ENCODE measurements at places on chromosomes 5 and 9.

- peak; percentile 79 for DNase-seq
Observed at GRCh38 chr5:35924122-35924949, 14.1 kb downstream of the CAPSL start.

DNA sequence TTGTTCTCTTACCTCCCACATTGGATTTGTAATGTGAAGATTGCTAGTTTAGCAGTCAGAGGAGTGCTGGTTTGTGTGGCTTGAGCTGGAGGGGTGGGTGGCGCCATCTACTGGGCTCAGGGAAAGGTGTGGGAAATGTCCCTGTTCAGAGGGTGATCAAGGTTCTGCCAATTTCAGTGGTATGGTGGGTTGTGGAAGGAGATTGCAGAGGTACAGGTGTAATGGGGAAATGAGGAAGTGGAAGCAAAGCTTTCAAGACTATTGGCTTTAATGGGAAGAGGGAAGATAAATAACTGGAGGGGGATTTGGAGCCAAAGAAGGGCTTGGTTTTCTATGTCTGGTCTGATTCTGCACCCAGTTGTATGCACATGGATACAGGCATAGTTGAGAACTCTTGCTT lies 76.4 kb downstream of the OSMR start:
- peak; percentile 54 for DNase-seq

DNA sequence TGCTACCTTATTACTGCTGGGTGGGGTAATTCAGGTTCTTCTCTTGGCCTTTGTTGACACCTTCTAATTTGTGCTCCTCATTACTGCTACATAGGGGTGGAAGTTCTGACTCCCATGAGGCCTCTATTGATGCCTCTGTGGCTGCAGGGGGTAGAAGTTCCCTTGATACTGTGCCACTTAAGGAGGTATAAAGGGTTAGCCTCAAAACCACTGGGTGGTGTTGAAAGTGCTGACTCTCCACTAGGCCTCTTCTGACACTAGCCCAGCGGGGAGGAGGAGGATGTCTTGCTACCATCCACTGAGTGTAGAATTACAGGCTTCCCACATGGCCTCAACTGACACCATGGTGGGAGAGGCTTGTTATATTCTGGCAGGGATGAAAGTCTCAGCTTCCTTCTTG lies 36.7 kb upstream of the CCDC112 start:
- DNase-seq = peak; percentile 43

- no peak for DNase-seq
Observed at GRCh38 chr5:58854441-58854840, 271.6 kb downstream of the RAB3C start.

- DNase-seq = peak; percentile 23
Observed at GRCh38 chr9:132027752-132028663, 51.7 kb downstream of the MED27 start.

DNA sequence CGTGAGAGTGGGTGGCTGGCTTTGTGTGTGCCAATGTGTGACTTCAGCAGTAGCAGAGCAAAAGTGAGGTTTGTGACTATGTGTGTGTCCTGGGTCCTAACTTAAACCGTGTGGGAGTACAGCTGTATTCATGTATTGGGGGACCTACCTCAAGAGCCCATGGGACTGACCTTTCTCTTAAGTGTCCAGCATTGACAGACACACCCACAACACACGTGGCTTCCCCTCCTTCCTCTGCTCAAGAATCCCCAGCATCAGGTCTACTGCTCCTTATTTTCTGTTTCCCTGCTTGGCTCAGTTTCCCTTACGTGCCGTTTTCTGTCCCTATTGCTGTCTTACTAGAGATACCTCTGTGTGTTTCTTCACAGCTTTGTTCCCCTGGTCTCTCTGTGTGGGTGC lies 616 bp downstream of the IL11RA start:
- no peak for DNase-seq

DNA sequence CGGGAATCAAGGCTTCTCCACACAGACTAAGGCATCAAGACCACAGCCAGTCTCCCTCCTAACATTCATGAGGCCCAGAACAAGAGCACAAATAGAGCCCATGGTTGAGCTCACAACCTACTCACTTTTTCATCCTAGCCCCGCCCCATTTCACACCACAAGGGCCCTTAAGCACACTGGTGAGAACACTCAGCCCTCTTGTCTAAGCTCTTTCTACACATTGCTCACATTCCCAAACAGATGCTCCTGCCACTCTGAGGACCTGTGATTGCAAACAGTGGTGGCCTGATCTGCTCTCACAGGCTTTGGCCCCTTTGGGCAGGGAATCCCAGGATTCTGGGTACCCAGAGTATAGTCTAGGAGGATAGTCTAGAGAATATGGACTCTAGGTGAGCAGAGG lies 54.0 kb downstream of the FEM1C start:
- DNase-seq = no peak

DNA sequence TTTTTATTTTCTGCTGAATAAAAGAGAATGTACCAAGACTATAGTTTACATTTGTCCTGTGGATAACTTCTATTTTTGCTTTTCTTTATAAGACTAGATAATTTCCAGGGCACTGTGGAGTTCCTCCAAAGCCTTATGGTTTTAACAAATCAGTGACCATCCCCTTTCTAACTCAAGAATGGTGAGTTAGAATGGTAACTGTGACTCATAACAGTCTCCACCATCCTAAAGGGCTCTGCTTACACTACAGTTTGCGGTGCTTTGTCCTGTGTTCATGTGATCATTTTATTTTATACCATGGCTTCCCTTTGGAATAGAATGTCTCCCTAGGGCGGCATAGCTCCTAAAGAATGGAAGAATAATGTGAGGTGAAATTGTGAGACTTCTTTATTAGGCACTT lies 30.2 kb downstream of the WDR36 start:
- no peak for DNase-seq

- DNase-seq = peak; percentile 56
Observed at GRCh38 chr9:69149321-69149807, 24.7 kb upstream of the TJP2 start.

DNA sequence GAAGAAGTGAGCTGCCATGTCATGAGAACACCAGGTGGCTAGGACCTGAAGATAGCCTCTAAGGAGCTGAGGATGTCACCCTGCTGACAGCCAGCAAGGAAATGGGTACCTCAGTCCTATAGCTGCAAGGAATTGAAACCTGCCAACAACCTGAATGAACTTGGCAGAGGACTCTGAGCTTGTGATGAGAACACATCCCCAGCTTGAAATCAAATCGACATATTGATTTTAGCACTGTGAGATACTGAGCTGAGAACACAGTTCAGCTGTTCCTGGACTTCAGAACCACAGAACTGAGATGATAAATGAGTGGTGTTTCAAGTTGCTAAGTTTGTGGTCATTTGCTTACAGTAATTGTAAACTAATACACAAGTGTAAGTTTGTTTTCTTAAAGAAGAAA lies 5.5 kb upstream of the RASEF start:
- no peak for DNase-seq

DNA sequence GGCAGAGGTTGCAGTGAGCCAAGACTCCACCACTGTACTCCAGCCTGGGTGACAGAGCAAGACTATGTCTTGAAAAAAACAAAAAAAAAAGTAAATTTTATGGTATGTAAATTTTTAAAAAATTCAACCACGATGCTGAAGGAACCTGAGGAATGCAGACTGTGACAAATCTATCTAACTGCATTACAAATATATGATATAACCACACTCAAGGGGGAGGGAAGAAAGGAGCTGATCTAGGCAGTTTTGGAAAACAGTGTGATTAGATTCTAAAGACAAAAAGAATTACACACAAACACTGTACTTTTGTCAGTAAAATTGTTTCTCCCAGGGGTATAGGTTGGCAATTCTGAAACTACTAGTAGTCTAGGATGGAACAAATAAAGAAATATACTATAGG lies 17.0 kb downstream of the LARS1 start:
- peak; percentile 57 for DNase-seq

DNA sequence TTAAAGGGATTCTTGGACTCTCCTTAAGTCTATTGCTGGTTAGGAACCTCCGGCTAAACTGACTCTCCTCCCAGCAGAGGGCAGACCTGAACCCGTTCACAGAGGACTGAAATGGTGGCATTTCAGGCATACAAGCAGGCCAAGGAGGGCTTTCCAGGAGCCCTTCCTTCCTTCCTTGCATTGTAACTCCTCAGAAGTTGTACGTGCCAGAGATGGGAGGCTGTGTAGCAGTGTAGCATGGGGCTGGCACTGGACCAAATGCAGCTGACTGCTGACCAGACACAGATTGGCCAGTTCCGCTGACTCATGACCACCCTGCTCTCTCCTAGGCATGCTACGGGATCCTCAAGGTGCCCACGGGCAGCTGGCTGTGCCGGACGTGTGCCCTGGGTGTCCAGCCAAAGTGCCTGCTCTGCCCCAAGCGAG lies 36.4 kb downstream of the JADE2 start:
- peak; percentile 46 for DNase-seq

DNA sequence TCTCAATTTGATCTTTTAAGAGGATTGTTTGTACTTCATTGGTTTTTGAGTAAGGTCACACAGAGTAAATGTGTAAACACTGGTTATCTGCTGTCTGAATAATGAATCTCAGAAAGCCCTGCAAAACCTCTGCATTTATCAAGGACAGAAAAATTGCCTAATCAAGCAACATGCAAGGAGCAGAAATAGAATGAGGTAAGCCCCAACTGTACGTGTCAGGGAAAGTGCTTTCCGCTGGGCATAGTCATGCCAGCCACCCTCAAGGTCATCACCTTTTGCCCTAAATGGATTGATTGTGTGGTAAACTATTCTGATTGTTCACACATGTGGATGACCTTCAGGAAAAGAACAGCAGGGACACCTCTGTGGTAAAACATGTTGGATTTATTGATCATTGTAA lies 376.9 kb upstream of the KCNN2 start:
- no peak for DNase-seq

DNA sequence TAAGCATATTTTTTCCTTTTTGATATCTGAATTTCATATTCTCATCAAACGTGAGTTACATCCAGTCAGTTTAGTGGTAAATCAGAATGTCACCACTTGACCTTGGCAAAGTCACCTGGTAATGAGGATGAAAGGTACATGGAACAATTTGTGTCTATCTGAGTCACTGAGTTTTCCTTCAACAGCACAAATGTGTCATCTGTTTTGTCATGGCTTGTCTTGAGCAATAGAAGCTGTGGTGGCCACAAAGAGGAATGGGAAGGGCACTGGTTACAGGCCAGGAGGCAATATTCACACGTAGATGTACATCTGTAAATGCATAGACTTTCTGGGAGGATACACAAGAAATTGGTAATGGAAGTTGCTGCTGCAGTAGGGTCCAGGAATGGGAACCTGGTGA lies 8.4 kb upstream of the ZNF474 start:
- DNase-seq = no peak

DNA sequence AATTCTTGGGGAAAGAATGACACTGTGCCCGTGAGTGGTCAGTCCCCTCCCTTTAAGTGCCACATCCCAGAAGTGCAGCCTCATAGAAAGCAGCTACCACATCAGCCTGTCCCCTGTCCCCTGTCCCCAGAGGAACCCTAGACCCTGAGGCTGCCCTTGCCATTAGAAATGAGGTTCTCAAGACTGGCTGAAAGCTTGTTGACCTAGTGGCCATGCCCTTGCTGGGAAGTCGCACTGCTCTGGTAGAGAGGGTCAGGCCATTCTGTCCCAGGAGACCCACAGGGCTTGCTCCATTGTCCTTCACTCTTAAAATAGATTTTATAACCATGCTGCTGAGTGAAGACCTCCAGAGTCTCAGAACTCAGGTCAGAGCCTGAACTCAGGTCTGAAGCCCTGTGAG lies 184.5 kb downstream of the RGS3 start:
- no peak for DNase-seq

DNA sequence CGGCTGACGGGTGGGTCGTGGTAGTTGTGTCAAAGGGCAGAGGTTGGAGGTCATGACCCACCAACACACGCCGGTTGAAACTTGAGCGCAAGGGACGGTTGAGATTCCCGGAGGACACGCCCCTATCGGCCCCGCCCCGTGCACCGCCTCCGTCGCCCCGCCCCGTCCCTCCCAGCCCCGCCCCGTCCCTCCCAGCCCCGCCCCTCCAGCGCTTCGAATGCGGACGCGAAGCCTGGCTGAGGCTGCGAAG lies 226 bp upstream of the RANBP17 start:
- DNase-seq = no peak

DNA sequence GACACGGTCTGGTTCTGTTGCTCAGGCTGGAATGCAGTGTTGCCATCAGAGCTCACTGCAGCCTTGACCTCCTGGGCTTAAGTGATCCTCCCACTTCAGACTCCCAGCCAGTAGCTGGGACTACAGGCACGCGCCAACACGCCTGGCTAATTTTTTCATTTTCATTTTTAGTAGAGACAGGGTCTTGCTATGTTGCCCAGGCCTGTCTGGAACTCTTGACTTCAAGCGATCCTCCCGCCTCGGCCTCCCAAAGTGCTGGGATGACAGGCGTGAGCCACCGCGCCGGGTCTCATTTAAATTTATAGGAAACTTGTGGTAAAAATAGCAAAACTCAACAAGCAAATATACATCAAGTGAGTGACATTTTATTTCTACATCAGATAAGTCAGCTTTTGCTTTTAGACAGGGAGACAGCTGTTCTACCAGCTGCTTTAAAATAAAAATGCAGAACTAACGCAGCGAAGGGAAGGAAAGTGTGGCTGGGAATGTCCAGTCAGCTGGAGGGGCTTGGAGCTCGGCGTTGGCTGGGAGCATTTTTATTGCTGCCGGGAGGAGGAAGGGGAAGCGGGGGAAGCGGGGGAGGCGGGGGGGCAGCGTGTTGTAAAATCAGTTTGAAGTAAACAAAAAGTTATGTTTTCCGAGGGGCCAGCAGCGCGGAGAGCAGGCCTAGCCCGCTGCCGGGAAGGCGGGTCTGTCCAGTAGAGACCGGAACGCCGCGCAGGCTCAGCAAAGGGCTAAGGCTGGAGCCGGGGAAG lies 707 bp upstream of the ZFYVE16 start:
- DNase-seq = no peak

DNA sequence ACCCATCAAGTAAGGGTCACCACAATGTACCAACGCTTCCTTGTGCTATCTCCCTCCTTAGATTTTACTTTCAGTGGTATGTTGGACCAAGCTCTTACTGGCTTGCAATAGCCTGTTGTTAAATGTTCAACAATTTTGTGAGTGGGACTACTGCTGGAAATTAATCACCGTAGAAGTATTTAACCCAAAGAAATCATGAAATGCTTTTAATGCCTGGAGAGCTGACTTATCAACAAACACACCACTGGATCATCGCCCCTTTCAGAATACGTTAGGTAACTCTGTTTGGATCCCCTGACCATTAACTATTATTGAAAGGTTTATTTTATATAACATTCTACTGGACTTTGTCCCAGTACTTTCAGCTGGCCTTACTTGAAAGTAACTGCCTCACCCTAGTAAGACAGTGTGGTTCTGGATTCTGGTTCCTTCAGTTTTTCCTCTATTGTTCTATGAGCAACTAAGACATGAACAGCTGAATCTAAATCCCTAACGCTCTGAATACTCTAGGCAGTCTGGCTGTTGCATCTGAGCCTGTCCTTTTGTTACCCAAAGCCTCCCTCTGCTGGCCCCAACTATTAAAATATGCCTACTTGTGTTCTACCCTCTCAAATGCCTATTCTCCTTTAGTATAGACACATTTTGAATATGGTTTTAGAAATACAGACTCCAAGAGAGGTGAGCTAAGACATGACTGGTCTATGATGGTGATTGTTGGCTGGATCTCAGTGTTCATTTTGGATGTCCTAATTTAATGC lies 1203.4 kb upstream of the DMAC1 start:
- peak; percentile 18 for DNase-seq

- DNase-seq = no peak
Observed at GRCh38 chr9:5452286-5452609, 1.9 kb downstream of the CD274 start.

GRCh38 chr5:142201471-142201887 lies 92.9 kb downstream of the NDFIP1 start:
- DNase-seq = peak; percentile 75

Data from fibroblast of skin of scalp (primary cell).